Mesothelial cell of epicardium (in vitro differentiated cells): ENCODE measurements at places on chromosomes 4 and X. TPM values are rescaled to one million over a fixed set of nuclear protein-coding genes. Genes with fewer than 3 reads are reported as not detected.

RGN gene
- total RNA-seq: 0.61 to 1.2 TPM (median 1.2 TPM) in 3 replicates

GAR1 gene
- total RNA-seq: 25.6 to 29.5 TPM (median 27.8 TPM) in 3 replicates

WNK3 gene
- 15.8 to 17.2 TPM (median 15.9 TPM) in 3 replicates for total RNA-seq

CAPN6 gene
- 84.3 to 90.8 TPM (median 88.2 TPM) in 3 replicates for total RNA-seq

SRPK3 gene
- 0.14 to 0.16 TPM in 2 of 3 replicates, not detected in the other for total RNA-seq

SEC24D gene
- 75.4 to 87.6 TPM (median 78.2 TPM) in 3 replicates for total RNA-seq
